ENCODE measurements at places on chromosomes 12 and 14. TPM values are rescaled to one million over a fixed set of nuclear protein-coding genes. Genes with fewer than 3 reads are reported as not detected.

- H3K36me3 ChIP-seq, result no peaks in the 10 kb centered on the region
- H3K27ac ChIP-seq, result no peak overlapping the region
- peaks cover 8% of the 10 kb centered on the region for H3K4me1 ChIP-seq
- no peaks in the 10 kb centered on the region for H3K27me3 ChIP-seq
- DNase-seq, result no peak
Measured at GRCh38 chr12:95429172-95429510, 44.8 kb upstream of the METAP2 start.

DNA sequence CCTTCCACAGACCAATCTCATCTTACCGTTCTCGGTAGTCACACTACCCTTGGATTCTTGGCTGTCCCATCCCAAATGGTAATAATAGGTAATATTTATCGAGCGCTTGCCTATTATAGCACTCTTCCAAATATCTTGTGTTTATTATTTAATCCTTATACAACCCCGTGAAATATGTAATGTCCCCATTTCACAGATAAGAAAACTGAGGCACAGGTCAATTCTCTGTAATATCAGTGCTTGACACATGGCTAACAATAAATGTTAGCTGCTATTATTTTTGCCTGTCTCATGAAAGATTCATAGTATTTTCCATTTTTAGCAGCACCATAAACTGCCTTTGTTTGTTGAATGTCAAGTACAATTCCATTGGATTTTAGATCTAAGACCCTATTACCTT, 4.5 kb downstream of the TMX1 start:
- no peak overlapping the region for H3K4me3 ChIP-seq
- no peak overlapping the region for H3K27ac ChIP-seq
- no peaks in the 10 kb centered on the region for H3K27me3 ChIP-seq
- H3K36me3 ChIP-seq, result peaks cover 12% of the 10 kb centered on the region
- DNase-seq, result no peak
- H3K4me1 ChIP-seq, result peaks cover 31% of the 10 kb centered on the region

GRCh38 chr14:90544566-90544965, 147.7 kb downstream of the CALM1 start:
- peaks cover 20% of the 10 kb centered on the region for H3K4me1 ChIP-seq
- no peak for DNase-seq
- no peak overlapping the region for H3K4me3 ChIP-seq

DNA sequence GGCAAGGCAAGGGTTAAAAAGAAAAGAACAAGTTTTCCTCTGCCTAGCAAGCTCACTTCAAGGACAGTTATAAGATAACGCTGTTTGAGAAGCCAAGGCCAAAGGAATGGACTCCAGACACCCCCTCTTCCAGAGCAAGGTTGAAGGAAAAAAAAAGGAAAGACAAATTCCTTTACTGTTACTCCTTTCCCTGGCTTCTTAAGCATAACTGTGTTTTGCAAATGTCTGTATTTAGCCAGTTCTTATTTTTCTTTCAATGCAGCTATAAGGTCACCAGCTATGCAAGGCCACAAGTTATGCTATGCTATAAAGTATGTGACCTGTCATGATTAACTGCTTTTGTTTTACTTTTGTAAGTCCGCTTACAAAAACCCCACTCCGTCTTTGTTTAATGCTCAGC, 26.6 kb downstream of the ZNF410 start:
- no peaks in the 10 kb centered on the region for H3K4me1 ChIP-seq
- peaks cover 25% of the 10 kb centered on the region for H3K36me3 ChIP-seq
- no peak overlapping the region for H3K27ac ChIP-seq
- H3K27me3 ChIP-seq, result no peaks in the 10 kb centered on the region
- no peak for DNase-seq
- no peak overlapping the region for H3K4me3 ChIP-seq

DNA sequence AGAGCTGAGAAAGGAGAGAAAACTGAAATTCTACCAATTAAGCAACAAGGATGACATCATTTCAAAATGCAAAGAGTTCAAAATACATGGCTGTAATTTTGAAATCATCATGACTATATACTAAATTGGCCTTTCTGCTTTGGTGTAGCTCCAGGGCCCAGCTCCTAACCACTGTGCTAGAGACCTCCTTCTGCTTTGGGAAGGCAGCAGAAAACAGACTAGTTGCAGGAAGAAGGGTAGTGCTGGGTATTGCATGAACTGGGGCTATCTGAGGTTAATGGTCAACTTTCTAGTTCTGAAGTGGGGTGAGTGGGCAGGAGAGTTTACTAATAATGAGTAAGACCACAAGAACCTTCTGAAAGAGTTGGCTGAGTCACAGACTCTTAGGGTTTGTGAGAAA, 66.2 kb downstream of the PTGER2 start:
- no peak overlapping the region for H3K4me3 ChIP-seq
- H3K27ac ChIP-seq, result no peak overlapping the region
- peaks cover 3% of the 10 kb centered on the region for H3K36me3 ChIP-seq
- DNase-seq, result no peak
- H3K27me3 ChIP-seq, result no peaks in the 10 kb centered on the region

- H3K4me1 ChIP-seq, result no peaks in the 10 kb centered on the region
- DNase-seq, result no peak
- H3K36me3 ChIP-seq, result no peaks in the 10 kb centered on the region
- peaks cover 100% of the 10 kb centered on the region for H3K27me3 ChIP-seq
- no peak overlapping the region for H3K4me3 ChIP-seq
Measured at GRCh38 chr12:113482334-113482733, 10.7 kb upstream of the LHX5 start.

GRCh38 chr14:76289276-76289675, 86.7 kb upstream of the ESRRB start:
- no peak overlapping the region for H3K4me3 ChIP-seq
- no peak for DNase-seq
- no peaks in the 10 kb centered on the region for H3K27me3 ChIP-seq

DNA sequence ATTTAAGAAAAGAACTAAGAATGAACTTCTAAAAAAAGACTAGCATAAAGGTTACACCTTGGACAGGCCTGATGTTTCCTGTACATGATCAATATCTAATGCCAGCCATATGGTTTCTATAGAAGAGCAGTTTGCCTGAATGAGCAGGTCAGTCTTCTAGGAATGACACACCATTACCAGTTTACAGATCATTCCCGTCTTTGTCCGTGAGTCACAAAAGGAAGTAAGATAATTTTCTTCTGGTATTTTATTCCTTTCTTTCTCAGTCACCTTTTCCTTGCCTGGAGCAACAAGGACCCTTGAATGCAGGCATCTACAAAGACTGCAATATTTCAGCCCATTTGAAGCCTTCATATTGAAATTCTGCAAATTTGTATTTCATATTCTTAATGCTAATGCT, 44.6 kb upstream of the CNTN1 start:
- no peak for DNase-seq
- no peaks in the 10 kb centered on the region for H3K36me3 ChIP-seq
- H3K27ac ChIP-seq, result no peak overlapping the region
- no peak overlapping the region for H3K4me3 ChIP-seq
- no peaks in the 10 kb centered on the region for H3K27me3 ChIP-seq

CLEC9A gene
- total RNA-seq, result not detected

SYNDIG1L gene
- not detected for total RNA-seq

Data from neural crest cell (in vitro differentiated cells).